ENCODE measurements at places on chromosomes 7 and 10.

GRCh38 chr7:155918720-155919390, 106.6 kb upstream of the SHH start:
- no peak for DNase-seq

DNA sequence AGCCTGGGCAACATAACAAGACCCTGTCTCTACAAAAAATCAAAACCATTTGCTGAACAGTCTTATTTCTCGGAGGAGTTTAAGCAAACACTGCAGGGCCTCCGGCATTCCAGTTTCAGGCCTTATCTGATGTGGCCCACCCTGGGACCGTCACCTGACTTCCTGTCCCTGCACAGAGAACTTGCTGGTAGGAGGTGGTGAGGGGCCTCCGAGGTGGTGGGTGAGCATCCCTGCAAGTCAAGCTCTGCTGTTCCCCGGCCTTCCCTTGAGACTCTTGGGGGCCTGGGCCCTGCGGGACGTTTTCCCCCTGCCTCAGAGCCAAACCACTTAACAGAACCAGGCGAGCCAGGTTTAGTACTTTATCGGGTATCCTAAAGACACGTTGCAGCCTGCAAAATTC, 44.5 kb upstream of the AP5Z1 start:
- no peak for DNase-seq

DNA sequence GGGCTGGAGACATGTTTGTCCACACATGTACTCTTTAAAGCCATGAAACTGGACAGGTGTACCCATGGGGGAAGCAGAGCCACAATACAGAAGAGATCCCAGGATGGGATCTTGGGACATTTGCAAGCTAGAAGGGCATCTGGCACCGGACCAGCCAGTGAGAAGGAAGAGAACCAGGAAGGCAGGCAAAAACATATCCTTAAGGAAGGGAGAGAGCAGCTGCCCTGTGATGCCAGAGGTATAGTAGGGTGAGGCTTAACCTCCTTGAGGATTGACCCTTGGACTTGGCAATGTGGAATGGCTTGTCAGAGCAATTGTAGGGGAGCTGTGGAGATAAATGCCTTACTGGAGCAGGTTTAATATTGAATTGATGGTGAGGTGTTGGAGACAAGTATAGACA, 17.9 kb upstream of the SUV39H2 start:
- no peak for DNase-seq

DNA sequence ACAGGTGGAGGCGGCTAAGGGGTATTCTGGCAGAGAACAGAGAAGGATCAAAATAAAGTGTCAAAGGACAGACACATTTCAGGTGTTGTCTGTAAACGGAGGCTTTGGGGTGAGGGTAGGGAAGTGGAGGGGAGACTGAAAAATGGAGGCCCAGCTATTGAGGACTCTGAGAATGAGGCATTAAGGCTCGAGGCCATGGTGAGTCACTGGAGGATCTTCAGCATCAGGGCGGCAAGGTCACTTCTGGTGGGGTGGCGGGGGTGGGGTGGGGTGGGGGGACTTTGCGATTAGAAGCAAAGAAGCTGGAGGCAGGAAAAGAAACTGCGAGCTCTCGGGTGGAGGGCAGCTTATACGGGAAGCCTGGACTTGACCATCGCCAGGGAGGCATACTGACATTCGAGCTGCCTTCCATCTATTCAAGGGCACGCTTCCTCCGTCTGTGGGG, 58.4 kb upstream of the PCGF5 start:
- no peak for DNase-seq

DNA sequence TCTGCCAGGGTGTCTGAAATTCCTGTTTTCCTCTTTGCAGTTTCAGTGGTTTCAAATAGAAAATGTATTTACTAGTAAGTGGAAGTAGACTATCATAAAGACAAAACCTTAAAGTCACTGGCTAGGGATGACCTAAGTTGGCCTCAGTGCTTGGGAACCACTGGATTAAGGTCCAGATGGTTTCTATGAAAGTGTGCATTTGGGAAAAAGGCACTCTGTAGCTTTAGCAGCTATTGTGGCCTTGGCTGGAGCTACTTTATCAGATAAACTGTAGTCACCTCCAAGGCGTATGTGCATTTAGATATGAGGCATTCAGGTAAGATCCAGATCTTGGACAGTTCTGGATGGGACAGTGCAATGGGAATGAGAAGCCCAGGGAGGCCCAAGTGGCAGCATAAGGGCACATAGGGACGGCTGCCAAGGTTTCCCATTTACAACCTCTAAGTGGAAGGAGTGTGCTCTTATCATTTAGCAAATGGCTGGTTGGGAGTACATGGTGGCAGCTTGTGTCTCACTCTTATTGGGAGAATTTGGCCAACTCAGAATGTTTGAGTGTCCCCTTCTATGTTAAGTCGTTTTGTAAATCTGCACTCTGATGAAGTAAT, 185.6 kb downstream of the LRMDA start:
- no peak for DNase-seq

- DNase-seq, result no peak
Observed at GRCh38 chr10:119439922-119440321, 102.6 kb downstream of the RGS10 start.
